ENCODE measurements at places on chromosomes 5 and 9.
A peak's percentile ranks its signal among the peaks of the same experiment; 100 is the strongest.

- DNase-seq, result no peak
Observed at GRCh38 chr5:41748631-41749030, 121.6 kb downstream of the OXCT1 start.

- DNase-seq, result no peak
Observed at GRCh38 chr9:112809351-112809848, 58.8 kb downstream of the SNX30 start.

- DNase-seq, result no peak
Observed at GRCh38 chr9:72751541-72751940, 201.3 kb downstream of the ALDH1A1 start.

DNA sequence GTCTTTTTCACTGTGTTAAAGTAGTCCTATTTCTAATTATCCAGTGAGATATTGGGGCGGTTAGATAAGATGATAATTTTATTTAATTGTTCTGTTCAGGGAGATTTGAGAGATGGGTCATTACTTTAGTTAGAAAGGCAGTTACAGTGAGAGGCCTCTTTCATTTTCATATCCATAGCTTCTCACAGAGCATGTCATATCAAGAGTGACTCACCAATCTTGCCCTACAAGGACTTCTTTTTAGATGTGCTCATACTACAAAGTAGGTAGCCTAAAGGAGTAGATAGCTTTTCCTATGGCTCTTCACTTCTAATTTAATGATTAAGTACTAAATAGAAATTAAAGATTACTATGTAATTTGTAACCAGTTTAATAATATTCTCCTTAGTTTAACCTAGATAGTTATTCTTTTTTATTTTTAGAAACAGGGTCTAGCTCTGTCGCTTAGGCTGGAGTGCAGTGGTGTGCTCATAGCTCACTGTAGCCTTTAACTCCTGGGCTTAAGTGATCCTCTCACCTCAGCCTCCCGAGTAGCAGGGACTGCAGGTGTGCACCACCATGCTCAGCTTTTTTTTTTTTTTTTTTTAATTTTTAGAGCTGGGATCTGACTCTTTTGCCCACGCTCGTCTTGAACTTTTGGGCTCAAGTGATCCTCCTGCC lies 71.0 kb downstream of the FER start:
- DNase-seq, result no peak

DNA sequence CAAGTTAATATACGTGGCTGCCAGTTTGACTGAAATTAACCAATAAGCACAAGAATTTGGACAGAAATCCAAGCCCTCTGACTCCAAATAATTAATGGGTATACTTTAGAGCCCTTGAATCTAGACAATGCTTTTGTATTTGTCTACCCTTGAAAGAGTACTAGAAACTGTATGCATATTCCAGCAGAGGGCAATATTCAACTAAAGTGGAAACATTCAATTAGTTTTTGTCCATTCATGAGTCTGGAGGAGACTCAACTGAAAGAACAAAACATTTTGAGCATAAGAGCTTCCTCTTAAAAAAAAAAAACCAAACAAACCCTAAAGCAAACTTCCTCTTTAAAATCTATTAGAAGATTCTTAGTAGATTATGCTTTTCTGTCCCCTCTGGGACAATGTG lies 157.8 kb downstream of the ARHGEF28 start:
- no peak for DNase-seq

GRCh38 chr5:141484641-141485311 lies at the start of gene PCDHGC4:
Gene PCDHGC4 (plus strand): TSS chr5:141485030. CDS start chr5:141485174, 144 bp downstream.
- no peak for DNase-seq

DNA sequence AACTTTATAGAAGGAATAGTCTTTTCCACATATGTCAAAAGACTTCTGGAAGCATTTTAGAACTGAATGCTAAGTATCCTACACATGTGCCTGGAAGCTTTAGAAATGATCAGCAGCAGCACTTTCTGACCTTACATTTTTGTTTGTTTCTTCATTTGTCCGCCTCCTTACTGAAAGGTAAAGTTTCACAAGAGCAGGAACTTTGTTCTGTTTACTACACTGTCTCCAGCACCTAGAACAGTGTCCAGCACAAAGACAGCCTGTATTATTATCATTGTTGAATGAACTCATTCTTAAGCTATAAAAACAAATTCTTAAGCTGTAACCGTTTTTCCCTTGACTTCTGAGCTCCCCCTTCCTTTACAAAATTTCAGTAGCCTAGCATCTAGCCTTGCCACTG lies 14.8 kb downstream of the PIP5K1B start:
- no peak for DNase-seq

DNA sequence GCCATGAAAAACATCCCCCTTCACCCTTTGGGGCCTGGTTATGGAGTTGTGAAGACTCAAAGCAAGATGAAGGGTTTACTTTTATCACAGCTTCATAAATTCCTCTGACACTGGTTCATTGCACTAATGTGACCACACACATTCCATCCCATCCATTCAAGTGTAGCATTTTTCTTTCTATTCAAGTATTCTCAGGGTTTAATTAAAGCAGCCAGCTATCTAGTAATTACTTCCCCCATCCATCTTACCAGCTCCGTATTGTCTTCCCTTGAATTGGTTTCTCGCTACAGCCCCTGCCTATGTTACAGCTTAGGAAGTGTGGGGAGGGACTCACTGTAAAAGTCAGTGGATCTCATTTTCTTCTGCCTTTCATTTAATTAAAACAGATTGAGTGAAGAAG lies 387.0 kb upstream of the RFX3 start:
- DNase-seq, result no peak

DNA sequence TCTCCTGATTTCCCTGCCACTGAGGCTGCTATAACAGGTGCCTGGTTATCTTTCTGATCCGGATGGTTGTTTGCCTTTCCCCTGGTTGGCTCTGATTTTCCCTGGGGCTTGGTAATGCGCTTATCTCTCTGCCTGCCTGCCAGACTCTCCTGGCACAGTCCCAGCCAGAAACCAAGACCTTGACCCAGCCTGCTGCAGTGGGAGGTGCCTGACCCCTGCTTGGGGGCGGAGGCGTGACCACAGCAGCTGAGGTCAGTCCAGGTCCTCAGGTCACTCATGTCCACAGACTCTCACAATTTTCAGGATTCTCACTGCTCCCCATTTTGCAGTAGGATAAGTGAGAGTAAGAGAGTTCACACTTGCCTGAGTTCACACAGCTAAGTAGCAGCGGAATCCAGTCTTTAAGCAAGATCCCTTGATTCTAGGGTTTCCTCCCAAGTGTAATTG lies 24.4 kb upstream of the SYNPO start:
- DNase-seq, result no peak

DNA sequence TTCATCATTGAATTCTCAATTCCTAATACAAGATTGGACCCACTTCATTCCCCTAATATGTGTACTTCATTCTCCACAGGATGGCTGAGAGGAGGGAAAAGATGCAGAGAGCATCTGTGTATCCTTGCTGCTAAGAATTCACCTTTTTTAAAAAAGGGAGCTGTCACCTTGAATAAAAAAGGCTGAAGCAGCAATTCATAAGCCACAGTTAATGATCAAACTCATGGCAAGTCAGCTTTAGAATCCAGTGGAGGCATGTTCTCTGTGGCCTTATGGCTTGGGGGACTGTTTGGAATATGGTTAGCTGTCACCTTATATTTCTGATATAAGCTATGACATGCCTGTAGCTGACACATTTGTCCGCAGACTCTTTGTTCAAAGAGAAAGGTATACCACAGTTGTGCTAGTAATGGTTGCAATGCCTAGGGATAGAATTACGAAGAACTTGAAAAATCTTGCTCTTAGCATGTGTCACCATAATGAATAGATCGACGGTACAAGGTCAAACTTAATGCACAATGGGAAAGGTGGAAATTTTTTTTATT lies 256.8 kb upstream of the TNC start:
- no peak for DNase-seq

GRCh38 chr9:135887585-135888050 lies 19.7 kb downstream of the CAMSAP1 start:
- peak; percentile 35 for DNase-seq

- no peak for DNase-seq
Observed at GRCh38 chr5:53815471-53815870, 255.0 kb downstream of the NDUFS4 start.

GRCh38 chr5:4665911-4666310 lies 474.2 kb upstream of the ADAMTS16 start:
- DNase-seq, result no peak

GRCh38 chr5:38105231-38105570 lies 153.2 kb upstream of the EGFLAM start:
- no peak for DNase-seq

GRCh38 chr9:76355886-76356285 lies 38.3 kb downstream of the RFK start:
- DNase-seq, result no peak

GRCh38 chr9:100294806-100295205 lies 57.9 kb downstream of the TEX10 start:
- no peak for DNase-seq

- DNase-seq, result no peak
Observed at GRCh38 chr9:14136646-14137370, 177.1 kb downstream of the NFIB start.
